ENCODE measurements at places on chromosomes 2 and 18.

DNA sequence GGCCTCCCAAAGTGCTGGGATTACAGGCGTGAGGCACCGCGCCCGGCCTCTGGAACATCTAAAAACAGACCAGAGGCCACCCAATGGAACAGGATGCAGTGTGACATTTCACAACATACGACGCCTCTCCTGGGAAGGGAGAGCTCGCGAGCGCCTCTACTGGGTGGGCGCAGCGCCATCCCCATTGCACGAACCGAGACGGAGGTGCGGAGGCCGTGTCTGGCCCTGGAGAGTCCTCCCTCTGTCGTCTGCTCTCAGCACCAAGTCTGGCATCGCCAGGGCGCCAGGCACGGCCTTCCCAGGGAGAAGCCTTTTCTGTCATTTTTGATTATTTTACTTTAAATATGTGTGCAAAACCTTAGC lies 9.4 kb upstream of the GBX2 start:
- no peak for DNase-seq

GRCh38 chr2:12071318-12071717 lies 324.9 kb downstream of the LPIN1 start:
- DNase-seq: no peak

DNA sequence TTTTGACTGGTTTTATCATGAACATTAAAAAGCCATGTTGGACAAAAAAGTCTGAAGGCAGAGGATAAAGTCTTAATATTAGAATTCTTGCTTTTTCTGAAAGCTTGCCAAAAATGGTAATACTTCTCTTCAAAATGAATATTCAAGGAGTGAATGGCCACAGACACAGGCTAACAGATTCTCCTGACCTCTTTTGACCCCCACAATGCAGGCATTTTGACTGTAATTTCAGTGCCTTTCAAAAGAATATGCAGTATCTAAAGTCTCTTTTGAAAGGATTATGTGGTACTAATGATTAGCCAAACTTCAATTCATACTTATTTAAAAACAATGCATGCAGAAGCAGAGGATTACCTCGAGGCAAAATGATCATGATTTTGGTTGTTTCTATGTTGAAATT lies 557.8 kb upstream of the GCFC2 start:
- no peak for DNase-seq

- no peak for DNase-seq
Measured at GRCh38 chr2:236827997-236828396, 257.7 kb upstream of the COPS8 start.

DNA sequence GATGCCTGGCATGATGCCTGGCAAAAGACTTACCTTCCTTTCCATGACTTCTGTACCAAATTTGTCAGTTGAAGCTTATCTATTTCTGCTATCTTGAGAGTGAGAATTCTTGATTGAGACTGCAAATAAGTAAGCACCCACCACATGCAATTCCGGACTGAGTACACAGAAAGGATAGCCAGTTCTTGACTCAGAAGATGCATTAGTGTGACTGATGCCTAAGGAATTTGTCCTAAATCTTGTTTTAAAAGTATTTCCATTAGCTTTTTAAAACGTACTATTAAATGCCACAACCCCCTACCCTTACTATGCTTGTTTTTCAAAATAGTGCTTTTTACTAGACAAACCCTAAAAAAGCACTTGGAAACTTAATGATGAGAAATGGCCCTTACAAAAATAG lies 545 bp downstream of the MPP4 start:
- DNase-seq: no peak

DNA sequence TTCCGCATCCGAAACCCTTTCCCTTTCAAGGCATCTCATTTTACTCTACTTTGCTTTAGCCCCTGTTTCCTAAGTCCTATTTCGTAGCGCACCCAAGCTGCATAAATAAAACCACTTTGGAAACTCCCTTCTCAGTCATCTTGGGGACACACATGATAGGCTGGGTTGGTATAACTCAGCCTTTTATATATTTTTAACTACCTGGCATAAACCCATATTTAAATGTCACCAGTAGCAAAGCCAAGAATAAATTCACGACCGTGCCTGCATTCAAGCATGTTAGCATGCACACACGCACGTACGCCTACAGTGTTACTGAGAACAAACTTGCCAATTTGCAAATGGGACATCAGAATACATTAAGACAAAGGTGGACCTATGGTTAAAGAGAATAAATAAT lies 564.7 kb upstream of the PIK3C3 start:
- DNase-seq: no peak

DNA sequence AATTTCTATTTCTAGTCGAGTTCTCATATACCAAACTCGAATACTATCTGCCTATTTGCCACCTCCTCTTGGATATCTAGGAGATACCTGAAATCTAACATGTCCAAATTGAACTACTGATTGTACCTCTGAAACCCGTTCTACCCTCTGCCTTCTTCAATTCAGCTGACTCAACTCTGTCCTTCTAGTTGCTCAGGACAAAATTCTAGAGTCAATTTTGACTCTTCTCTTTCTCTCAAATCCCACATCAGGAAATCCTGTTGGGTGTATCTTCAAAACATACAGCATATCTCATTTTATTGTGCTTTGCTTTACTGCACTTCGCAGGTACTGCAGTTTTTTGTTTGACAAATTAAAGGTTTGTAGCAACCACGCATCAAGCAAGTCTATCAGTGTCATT lies 137.8 kb downstream of the ZAP70 start:
- no peak for DNase-seq

GRCh38 chr2:152743002-152743401 lies 24.6 kb downstream of the ARL6IP6 start:
- DNase-seq: no peak

- DNase-seq: no peak
Measured at GRCh38 chr2:102460467-102460866, 12.6 kb upstream of the SLC9A4 start.

Data from GM06990 (cell line).